IMR-90 (cell line): ENCODE measurements at places on chromosomes 5 and 9. TPM values are rescaled to one million over a fixed set of nuclear protein-coding genes. Genes with fewer than 3 reads are reported as not detected.

The PCDHGB6 gene
- polyA plus RNA-seq, result 1.4 and 1.5 TPM in 2 replicates

The CARD6 gene
- 1.5 and 1.8 TPM in 2 replicates for polyA plus RNA-seq

The BHMT2 gene
- polyA plus RNA-seq, result 0.16 and 0.60 TPM in 2 replicates

The ZNG1C gene
- 19.0 and 20.2 TPM in 2 replicates for polyA plus RNA-seq

The FAM78A gene
- 0.27 and 0.56 TPM in 2 replicates for polyA plus RNA-seq

The PIP5K1B gene
- not detected in 2 replicates for polyA plus RNA-seq

The IPO11 gene
- 8.3 and 12.6 TPM in 2 replicates for polyA plus RNA-seq

The ADGRD2 gene
- not detected in 2 replicates for polyA plus RNA-seq

DNA sequence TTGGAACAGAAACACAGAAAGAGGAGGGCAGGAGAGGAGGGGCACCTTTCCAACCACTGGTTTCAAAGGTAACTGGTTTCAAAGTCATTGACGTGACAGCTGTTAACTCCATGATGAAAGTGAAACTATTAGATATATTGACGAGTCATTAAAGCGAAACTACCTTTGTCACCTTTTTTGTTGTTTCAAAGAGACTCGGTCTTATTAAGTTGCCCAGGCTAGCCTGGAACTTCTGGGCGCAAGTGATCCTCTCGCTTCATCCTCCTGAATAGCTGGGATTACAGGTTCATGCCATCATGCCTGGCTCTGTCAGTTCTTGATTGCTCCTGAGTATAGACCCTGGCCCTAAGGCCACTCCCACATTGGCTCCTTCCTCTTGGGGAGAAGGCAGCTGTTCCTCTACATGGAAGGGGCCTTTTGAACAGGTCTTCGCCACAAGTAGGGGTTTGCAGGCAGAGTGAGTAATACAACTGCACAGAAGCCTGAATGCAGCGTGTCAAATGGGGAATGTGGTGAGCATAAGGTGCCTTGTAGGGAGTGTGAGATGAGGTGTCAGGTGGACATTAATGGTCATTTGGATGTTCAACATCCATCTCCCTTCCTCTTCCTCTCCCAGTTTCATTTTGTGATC is 3.4 kb upstream of the F12 start:
- no peak for DNase-seq
- no peak overlapping the region for H3K27ac ChIP-seq
- H3K4me3 ChIP-seq, result no peak overlapping the region

DNA sequence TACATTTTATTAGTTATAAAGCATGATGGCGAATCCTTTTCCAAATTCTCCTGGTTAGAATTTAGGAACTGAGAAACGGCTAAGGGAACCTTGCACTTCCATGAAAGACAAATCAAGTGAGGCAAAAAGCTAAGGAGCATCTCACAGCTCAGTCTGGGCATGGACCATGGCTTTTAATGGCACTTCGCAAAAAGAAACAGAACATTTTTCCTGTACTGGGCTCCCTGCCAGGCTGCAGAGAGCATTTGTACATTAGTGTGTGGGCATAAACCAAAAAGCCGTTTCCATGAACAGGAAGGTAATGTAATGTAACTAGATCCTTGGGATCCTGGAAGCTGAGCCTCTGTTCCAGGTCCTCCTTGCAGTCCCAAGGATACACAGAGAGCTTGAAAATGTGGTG is 354.2 kb downstream of the MRPS30 start:
- no peaks in the 10 kb centered on the region for H3K4me1 ChIP-seq
- DNase-seq, result no peak
- no peaks in the 10 kb centered on the region for H3K27me3 ChIP-seq
- H3K27ac ChIP-seq, result no peak overlapping the region
- no peaks in the 10 kb centered on the region for H3K36me3 ChIP-seq
- no peak overlapping the region for H3K4me3 ChIP-seq

DNA sequence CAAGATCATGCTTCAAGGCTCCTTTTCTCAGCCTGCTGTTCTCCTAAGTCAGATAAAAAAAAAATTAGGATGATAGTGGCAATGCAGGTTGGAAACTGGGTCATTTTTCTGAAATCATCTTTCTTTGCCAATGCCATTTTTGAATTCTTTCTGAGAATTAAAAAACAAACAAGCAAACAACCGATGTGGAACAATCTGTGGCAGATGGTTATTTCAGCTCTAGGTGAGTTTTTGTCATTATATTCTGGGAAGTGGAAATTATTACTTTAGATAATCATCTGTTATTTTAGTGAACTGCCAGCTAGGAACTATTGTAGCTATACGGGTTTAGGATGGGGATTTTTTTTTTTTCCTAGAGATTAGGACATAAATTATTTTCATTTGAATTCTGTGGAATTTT is 129.7 kb downstream of the NTRK2 start:
- no peaks in the 10 kb centered on the region for H3K36me3 ChIP-seq
- H3K27ac ChIP-seq, result no peak overlapping the region
- H3K4me1 ChIP-seq, result no peaks in the 10 kb centered on the region
- no peak overlapping the region for H3K4me3 ChIP-seq
- no peaks in the 10 kb centered on the region for H3K27me3 ChIP-seq

- no peak overlapping the region for H3K4me3 ChIP-seq
- H3K4me1 ChIP-seq, result no peaks in the 10 kb centered on the region
- H3K36me3 ChIP-seq, result no peaks in the 10 kb centered on the region; the same call in 1 of the 2 replicates
These were observed 254.2 kb downstream of the RFX3 start for GRCh38 chr9:3271581-3271980.

DNA sequence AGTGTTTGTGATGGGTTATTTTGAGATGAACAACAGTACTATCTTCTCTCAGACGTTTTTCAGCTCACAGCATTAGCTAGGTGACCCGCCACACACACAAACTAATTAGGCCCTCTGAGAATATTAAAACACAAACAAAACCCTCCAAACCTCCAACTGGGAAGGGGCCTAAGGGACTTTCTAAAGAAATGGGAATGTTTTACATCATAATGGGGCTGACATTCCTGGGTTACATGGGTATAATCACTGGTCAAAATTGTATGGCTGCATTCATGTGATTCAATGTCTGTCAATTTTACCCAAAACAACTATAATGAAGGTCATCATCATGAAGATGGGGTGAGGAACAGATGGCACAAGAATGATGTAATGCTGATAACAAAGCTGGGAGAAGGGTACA is 59.6 kb downstream of the SPTLC1 start:
- no peaks in the 10 kb centered on the region for H3K27me3 ChIP-seq
- peaks cover 21% of the 10 kb centered on the region for H3K36me3 ChIP-seq
- no peak overlapping the region for H3K4me3 ChIP-seq

GRCh38 chr5:173926359-173926758 is 38.2 kb downstream of the CPEB4 start:
- H3K27me3 ChIP-seq, result no peaks in the 10 kb centered on the region
- H3K4me1 ChIP-seq, result peaks cover 10% of the 10 kb centered on the region; the same call in 1 of the 2 replicates
- peak; percentile 66 for DNase-seq

DNA sequence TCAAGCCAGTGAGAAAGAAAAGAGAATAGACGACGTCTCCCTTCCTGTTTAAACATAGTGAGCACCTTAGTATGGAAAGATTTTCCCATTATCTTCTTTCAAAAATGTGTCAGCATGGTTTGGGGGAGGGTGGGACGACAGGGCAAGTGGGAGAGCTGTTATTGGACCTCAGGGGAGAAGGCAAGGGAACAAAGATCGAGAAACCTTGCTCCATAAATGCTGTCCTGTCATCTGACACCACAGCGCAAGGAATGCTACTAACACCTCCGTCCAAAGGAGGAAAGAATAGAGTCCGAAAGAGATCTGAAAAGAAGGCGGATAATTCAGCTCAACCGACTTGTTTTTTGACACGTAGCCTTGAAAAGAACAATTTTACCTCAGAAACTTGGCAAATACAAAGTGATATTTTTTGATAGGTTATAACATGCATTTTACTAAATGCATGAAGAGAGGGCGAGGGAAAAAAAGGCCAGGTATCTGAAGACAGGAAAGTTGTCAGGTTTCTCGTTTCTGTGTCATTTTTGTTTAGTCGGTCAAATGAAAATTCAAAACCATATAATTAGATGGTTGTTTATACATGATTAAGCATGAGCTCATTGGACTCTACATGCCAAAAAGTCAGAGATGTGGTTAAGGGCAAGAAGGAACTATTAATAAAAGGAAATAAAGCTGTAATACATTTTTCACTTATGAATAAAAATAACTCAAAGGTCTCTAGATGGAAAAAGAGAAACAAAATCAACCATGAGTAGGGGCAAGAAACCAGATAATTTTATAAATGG is 155.7 kb downstream of the GLIS3 start:
- peak overlapping the region; percentile 15; the same call in 1 of the 2 replicates for H3K27ac ChIP-seq
- H3K4me3 ChIP-seq, result no peak overlapping the region
- H3K36me3 ChIP-seq, result no peaks in the 10 kb centered on the region
- peaks cover 26% of the 10 kb centered on the region for H3K4me1 ChIP-seq
- peak; percentile 82 for DNase-seq

GRCh38 chr9:75072895-75073294 is 15.1 kb downstream of the NMRK1 start:
- H3K27ac ChIP-seq, result no peak overlapping the region
- H3K27me3 ChIP-seq, result no peaks in the 10 kb centered on the region
- no peaks in the 10 kb centered on the region for H3K4me1 ChIP-seq
- H3K36me3 ChIP-seq, result no peaks in the 10 kb centered on the region
- DNase-seq, result no peak
- no peak overlapping the region for H3K4me3 ChIP-seq

- peaks cover 3% of the 10 kb centered on the region; the same call in 1 of the 2 replicates for H3K4me1 ChIP-seq
- no peaks in the 10 kb centered on the region for H3K36me3 ChIP-seq
- no peak for DNase-seq
These were observed 284.5 kb downstream of the RFX3 start for GRCh38 chr9:3241290-3241689.

DNA sequence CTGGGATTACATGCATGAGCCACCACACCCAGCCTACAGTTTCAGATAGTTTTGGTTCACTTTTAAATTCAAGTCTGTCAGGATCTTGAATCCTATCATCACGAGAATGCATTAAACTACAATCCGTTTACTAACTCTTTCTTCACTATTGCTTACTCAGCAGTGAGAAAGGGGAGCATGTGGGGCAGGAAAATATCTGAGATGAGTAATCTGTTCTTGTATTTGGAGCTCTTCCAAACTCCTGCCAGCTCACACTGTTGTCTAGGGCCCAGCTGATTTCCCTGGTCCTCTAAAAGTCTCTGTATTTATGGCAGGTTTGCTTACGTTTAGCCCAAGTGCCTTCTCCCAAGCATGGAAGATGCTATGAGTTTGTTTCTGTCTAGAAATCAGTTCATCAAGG is 152.2 kb downstream of the FGF18 start:
- H3K36me3 ChIP-seq, result no peaks in the 10 kb centered on the region
- no peak overlapping the region for H3K27ac ChIP-seq
- H3K4me3 ChIP-seq, result no peak overlapping the region
- no peaks in the 10 kb centered on the region; the same call in 1 of the 2 replicates for H3K4me1 ChIP-seq
- DNase-seq, result peak; percentile 42

- DNase-seq, result no peak
- no peak overlapping the region for H3K27ac ChIP-seq
- H3K36me3 ChIP-seq, result no peaks in the 10 kb centered on the region
- H3K4me3 ChIP-seq, result no peak overlapping the region
- H3K27me3 ChIP-seq, result no peaks in the 10 kb centered on the region
These were observed 296.2 kb downstream of the ARHGEF28 start for GRCh38 chr5:73922224-73922623.

DNA sequence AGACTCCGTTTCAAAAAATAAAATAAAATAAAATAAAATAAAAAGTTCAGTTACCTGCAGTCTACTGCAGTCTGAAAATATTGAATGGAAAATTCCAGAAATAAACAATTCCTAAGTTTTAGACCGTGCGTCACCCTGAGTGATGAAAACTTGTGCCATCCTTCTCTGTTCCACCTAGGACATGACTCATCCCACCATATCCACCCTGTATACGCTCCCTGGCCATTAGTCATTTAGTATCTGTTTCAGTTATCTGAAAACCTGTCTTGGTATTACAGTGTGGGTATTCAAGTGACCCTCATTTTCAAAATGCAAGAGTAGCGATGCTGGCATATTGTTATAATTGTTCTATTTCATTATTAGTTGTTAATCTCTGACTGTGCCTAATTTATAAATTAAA is 51.8 kb upstream of the TEX48 start:
- H3K4me1 ChIP-seq, result peaks cover 2% of the 10 kb centered on the region; the same call in 1 of the 2 replicates
- H3K27ac ChIP-seq, result no peak overlapping the region
- no peak overlapping the region for H3K4me3 ChIP-seq
- peak; percentile 60 for DNase-seq

GRCh38 chr5:130939059-130939458 is 226.0 kb downstream of the HINT1 start:
- no peaks in the 10 kb centered on the region for H3K27me3 ChIP-seq
- H3K4me1 ChIP-seq, result no peaks in the 10 kb centered on the region
- no peak overlapping the region for H3K4me3 ChIP-seq
- H3K27ac ChIP-seq, result no peak overlapping the region

- no peak overlapping the region for H3K4me3 ChIP-seq
- H3K27me3 ChIP-seq, result no peaks in the 10 kb centered on the region
- no peaks in the 10 kb centered on the region for H3K36me3 ChIP-seq
- DNase-seq, result no peak
- no peak overlapping the region for H3K27ac ChIP-seq
These were observed 6.8 kb upstream of the LNPEP start for GRCh38 chr5:96928931-96929708.
